ENCODE measurements at places on chromosomes 16 and 17. TPM values are rescaled to one million over a fixed set of nuclear protein-coding genes. Genes with fewer than 3 reads are reported as not detected.

DNA sequence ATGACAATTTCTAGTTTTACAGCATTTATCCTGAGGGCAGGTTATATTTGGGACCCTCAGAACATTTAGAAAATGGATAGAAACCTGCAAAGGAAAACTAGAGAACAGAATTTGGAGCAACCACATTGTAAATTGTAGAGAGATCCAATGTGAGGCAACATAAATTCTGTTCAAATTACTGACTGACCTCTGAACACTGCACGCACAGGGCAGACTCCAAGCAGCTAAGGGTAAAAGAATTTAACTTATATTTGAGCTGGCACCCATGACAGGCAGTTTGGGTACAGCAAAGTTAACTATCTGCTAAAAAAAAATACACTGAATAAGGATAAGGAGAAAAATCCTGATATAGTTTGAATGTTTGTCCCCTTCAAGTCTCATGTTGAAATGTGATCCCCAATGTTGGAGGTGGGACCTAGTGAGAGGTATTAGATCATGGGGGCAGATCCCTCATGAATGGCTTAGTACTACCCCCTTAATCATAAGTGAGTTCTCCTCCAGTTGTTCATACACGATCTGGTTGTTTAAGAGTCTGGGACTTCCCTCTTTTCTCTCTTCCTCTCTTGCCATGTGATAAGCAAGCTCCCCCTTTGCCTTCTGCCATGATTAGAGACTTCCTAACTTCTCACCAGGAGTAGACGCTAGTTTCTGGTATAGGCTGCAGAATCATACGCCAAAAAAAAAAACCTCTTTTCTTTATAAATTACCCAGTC lies 75.7 kb downstream of the FBXL20 start:
- DNase-seq = no peak

- DNase-seq = peak; percentile 48
These were observed 5.5 kb downstream of the TMEM132E start for GRCh38 chr17:34584805-34585416.

The TBC1D28 gene
- total RNA-seq = not detected

- no peak for DNase-seq
These were observed 28.4 kb downstream of the SETD6 start for GRCh38 chr16:58543685-58544084.

- DNase-seq = no peak
These were observed 69.0 kb downstream of the RTN4RL1 start for GRCh38 chr17:1956134-1956533.

The TERB1 gene
- total RNA-seq = not detected

The SULT1A1 gene
- 1.7 TPM for total RNA-seq

DNA sequence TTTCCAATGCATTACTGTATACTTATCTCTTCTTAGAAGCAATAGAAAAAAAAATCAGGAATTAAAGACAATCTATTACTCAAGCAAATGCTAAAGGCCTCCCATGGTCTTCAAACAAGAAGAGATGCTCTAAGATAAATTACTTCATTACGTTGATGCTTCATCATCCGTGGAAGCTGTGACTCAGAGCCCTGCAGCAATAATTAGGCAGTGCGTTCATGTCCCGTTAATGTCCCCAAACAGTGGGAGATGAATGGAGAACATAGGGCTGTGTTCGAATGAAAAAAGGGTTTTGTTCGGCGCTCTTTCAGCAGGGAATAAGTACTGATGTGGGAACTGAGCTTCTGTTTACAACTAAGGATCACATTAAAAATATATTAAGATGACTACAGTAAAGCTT lies 15.9 kb upstream of the PDXDC1 start:
- DNase-seq = peak; percentile 10

GRCh38 chr17:9529033-9529700 lies 46.5 kb downstream of the STX8 start:
- DNase-seq = peak; percentile 46

The ITGAX gene
- total RNA-seq = not detected

The CDYL2 gene
- 4.3 TPM for total RNA-seq

GRCh38 chr16:11118479-11118878 lies 137.5 kb downstream of the SOCS1 start:
- DNase-seq = no peak

GRCh38 chr17:17767887-17768418 lies 68.8 kb downstream of the SREBF1 start:
- DNase-seq = no peak

The P3H4 gene
- total RNA-seq = 27.9 TPM

The RAB37 gene
- 3.4 TPM for total RNA-seq

The SOST gene
- not detected for total RNA-seq

- no peak for DNase-seq
These were observed 7.7 kb upstream of the ARL5C start for GRCh38 chr17:39173526-39174274.

DNA sequence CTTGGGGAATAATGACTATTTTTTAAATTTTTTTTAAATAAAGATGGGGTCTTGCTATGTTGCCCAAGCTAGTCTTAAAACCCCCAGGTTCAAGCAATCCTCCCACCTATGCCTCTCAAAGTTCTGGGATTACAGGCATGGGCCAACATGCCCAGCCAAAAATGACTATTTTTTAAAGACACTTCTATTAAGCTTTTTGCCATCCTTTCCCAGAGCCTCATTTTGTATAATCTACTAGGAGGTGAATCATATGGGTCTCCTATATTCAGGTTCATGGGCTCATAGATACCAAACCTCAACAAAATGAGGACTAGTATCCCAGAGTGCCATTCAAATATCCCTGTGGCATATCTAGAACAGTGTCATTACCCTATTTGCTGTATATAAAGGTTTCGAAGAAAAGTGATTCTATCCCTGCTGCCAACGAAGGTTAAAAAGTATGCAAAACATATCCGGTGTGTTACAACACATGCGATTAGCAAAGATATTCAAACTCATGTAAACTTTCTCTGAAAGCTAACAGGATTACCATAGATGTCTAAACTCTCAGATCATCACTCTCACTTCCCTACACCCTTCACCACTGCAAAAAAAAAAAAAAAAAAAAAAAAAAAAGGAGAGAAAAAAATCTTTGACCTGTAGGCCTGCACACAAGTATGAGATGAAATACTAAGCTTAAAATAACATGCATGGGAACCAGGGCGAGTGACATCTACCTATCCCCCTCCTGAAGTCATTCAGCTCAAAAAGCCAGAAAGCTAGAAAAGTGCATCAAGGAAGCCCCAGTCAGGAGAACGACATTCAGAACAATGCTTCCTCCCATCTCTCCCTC lies 23.5 kb downstream of the XPO6 start:
- no peak for DNase-seq

The PROCA1 gene
- 11.3 TPM for total RNA-seq

GRCh38 chr16:66254751-66255150 lies 111.7 kb upstream of the CDH5 start:
- DNase-seq = no peak

The FN3K gene
- total RNA-seq = 12.9 TPM

- peak; percentile 94 for DNase-seq
These were observed 15.1 kb downstream of the SAMD14 start for GRCh38 chr17:50114849-50115357.

GRCh38 chr17:21198411-21198810 lies 15.6 kb downstream of the TMEM11 start:
- DNase-seq = no peak

The MYH8 gene
- total RNA-seq = not detected

DNA sequence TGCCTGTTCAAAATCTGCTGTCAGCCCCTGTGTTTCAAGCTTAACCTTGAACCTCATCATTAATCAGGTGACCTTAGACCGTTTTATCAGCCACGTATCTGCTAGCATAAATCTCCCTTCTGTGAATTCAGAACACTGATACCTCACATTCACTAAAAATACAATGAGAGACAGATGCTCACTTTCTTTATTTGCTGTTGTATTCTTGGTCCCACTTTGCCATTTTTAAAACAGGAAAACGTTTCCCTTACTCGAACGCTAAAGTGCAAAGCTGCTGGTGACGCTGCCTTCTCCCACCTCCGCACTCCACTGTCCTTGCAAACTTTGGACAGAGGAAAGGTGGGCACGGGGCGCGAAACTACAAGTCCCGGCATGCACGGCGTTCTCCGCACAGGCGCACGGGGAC lies 220 bp upstream of the ARHGAP44 start:
- DNase-seq = peak; percentile 89
